ENCODE measurements at places on chromosomes 3 and 15.

DNA sequence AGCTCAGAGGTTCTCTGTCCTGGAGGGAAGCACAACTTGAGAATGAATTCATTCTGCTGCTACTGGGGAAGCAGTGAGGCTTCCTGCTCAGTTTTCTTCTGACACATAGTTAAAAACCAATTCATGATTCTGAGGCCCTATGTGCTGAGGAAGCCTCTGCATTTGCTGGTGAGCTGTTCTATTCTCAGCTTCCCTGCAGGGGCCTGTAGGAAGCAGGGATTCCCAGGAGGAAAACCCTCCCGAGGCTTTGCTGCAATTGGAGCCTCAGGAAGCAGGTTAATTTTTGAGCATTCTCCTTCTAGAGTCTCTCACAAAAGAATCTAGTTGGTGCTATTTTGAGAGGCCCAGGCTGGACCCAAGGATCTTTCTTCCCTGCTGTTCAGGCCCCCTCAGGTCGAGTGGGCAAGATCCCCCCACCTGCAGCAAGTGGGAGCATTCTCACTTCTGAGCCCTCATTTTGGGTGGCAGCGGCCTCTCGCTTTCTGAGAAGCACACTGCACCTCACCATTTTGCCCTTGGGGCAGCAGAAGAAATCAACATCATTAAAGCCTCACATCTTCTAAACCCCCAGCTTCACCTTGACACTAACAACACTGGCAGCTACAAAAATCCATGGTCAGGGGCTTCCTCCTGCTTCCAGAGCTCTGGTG is 197.5 kb upstream of the TSC22D2 start:
- DNase-seq = no peak

- no peak for DNase-seq
Observed at GRCh38 chr15:51185213-51186159, 90.8 kb upstream of the TNFAIP8L3 start.

GRCh38 chr15:68583936-68584755 is 5.4 kb downstream of the CORO2B start:
- DNase-seq = no peak

DNA sequence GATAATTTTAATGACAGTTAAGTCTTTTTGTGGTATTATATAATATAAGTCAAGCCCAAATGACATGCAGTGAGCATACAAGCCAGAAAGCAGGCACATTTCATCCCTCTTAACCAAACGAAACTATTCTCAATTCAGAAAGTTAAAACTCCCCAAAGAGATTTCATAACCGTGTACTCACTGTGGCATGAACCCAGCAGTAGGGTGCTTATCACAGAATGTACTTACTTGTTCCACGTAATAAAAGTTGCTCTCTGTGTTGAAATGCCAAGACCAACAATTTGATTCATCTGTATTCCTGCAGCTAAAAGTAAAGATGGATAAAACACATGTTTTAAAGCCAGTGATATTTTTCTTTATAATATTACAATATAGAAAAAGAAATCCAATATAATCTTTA is 12.1 kb downstream of the GK5 start:
- DNase-seq = no peak

- DNase-seq = no peak
Observed at GRCh38 chr3:43180027-43180426, 74.1 kb upstream of the POMGNT2 start.

DNA sequence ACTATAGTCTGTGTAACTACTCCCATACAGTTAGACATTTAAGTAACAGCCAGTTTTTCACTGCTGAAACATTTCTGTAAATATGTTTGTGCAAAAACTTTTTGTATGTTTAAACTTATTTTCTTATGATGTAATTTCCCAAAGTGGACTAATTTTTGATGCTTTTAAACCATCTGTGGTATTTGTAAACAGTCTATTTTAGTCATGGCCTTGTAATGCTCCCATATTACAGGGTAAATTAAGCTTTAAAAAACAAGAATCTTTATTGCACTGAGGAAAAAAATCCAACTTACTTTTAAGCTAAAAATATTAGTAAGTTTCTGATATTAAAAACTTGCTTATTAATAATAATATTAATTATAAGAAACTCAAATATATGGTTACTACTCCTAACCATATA is 13.5 kb downstream of the CCDC14 start:
- DNase-seq = no peak

DNA sequence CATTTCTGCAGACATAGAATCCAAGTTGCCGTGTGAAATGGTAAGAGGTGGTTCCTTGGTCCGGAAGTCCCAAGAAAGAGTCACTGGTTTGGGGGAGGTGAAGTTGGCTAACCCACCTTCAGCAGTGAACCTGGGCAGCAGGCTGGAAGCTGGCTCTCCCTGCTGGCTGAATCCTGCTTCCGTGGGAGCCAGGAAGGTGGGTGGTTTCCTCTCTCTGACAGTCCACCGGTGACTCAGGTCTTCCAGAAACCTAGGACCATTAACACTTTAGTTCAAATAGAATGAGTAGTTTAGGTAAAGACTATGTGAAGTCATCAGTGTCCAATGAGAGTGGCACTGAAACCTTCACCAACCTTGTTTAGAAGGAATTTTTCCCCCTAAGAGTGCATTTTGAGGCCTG is 87.4 kb upstream of the CACNA2D3 start:
- DNase-seq = no peak

GRCh38 chr3:150421799-150422548 is 13.9 kb downstream of the TSC22D2 start:
- DNase-seq = no peak

DNA sequence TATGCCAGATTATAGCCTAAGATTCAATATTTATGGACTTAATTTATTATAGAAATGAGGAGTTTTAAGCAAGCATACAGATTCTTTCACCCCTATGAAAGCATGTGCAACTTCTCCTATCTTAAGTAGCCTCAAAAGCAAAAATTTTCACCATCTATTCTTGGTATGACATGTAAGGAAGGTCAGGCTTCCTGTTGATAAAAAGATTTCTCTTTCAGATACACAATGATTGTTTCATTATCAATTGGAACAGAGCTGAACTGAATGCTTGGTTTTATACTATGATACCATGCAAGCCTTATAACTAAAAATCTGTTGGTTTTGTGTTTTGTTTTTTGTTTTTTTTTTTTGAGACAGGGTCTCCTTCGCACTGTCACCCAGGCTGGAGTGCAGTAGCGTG is 3.9 kb downstream of the GRK7 start:
- no peak for DNase-seq

DNA sequence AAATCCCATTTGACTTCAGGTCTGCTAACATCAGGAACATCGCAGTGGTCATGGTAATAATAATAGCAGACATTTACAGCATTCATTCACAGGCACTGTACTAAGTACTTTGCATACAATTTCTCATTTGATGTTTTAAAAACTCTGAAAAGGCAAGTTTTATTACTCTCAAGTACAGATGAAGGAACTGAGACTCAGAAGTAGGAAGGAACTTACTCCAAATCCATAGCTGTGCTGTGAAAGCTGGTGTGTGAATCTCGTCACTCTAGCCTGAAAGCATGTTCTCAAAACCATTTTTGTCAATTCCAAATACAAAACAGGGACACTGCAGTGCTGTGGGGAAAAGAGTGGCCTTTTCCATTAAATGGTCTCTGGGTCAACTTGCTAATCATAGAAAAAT is 179.9 kb downstream of the FAM43A start:
- DNase-seq = no peak

DNA sequence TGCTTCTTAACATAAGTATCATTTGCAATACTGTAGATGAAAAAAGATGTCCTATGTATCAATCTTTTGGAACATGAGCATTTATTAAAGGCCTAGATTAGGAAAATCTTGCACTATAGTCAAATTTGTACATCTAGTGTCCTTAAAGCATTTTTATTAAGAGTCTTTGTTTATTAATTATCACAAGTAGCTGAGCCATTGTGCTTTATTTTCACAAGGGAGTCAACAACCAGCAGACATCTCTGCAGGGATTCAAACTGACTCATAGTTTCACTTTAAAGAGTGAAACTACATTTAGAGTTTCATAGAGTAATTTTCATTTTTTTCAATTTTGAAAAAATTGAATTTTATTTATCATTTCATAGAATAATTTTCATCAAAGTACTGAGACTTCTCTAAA is 94.5 kb upstream of the EIF1B start:
- no peak for DNase-seq

DNA sequence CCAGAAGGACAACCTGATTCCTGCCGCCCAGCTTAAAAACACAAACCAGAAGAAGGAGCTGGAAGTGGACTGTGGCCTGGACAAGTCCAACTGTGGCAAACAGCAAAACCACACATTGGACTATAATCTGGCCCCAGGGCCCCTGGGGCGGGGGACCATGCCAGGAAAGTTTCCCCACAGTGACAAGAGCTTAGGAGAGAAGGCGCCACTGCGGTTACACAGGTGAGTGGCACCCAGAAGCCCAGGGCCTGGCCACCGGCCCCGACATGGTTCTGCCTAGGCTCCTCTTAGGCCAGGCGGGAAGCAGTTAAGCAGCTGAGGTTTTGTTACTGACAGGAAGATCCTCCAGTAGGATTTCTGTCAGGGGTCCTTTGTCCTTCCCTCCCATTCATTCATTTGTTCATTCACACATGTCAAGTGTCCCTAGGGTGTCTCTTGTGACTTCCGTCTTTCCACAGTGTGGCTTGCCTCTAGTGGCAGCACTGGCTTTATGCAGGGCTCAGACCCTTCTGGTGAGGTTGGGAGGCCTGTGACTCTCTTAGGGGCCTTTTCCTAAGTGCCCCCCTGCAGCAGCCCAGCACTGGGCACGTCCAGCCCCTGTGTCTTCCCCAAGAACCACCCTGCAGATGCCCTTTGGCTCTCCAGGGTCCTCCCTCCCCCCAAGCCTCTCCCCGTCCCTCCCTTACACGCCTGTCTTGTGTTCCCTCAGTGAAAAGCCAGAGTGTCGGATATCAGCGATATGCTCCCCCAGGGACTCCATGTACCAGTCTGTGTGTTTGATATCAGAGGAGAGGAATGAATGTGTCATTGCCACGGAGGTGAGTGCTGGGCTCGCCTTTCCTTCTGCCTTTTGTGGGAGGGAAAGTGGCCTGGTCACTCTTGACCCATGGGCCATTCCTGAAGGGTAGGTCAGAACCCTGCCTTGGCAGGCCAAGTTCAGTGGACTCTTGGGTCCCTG is 7.8 kb downstream of the DLL4 start:
- DNase-seq = no peak

- DNase-seq = no peak
Observed at GRCh38 chr15:99343881-99344551, 92.7 kb downstream of the LRRC28 start.

GRCh38 chr3:156793400-156793799 is 32.8 kb upstream of the LEKR1 start:
- DNase-seq = no peak

- no peak for DNase-seq
Observed at GRCh38 chr15:82554351-82554750, 14.1 kb upstream of the RPS17 start.

DNA sequence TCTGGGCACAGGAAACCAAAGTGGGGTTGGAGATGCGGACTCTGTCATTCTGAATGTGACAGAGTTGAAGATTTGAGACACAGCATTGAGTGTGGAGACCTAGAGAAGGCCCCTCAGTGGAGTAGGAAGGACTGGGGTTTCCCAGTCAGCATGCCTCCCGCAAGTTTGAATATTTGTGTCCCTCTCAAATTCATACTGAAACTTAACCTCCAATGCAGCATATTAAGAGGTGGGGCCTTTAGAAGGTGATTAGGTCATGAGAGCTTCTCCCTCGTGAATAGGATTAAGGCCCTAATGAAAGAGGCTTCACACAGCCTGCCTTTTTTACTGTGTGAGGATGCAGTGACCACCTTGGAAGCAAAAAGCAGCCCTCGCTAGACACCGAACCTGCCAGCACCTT is 8.0 kb downstream of the HDDC3 start:
- DNase-seq = no peak

GRCh38 chr15:73782344-73782959 is 29.3 kb upstream of the INSYN1 start:
- no peak for DNase-seq
